NCI-H2081 treated with DMSO at 0.1 percent for 48 hours (cell line): ENCODE measurements at places on chromosomes 4 and X.
A peak's percentile ranks its signal among the peaks of the same experiment; 100 is the strongest.

DNA sequence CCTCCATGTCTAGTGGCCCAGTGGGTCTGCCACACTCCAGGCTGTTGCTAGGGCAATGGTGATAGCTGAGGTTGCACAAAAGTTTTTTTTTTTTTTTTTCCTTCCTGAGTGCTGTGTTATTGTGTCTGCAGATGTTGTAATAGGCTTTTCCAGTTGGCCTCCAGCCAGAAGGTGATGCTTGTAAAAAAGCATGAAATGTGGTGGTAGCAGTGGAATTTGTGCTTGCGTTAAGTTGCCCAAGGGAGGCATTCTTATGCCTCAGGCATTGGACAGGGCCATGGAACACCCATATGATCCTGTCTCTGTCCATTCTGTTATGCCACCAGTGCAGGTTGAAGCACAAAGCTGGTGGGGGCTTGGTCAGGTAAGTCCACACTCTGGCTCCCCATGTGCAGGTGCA, 660.5 kb upstream of the SPANXN1 start:
- no peak for DNase-seq

DNA sequence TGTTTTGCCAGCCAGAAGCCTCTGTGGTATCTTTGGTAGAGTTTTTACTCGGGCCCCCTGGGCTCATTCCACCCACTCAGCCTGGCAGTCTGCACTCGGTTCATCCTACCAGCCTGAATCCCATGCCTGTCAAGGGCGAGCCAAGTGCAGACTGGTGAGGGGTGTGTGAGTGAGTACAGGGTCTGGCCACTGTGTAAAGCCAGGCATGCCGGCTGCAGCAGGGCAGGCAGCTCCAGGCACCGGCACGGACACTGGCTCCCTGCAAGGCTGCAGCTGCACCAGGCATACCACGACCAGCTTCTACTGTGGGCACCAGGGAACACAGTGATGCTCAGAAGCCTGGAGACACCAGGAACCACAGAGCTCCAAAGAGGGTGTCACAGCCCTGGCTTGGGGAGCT, 194.0 kb upstream of the GALNT7 start:
- no peak for DNase-seq

GRCh38 chr4:75924309-75924827, 16.4 kb downstream of the NAAA start:
- DNase-seq = peak; percentile 59

DNA sequence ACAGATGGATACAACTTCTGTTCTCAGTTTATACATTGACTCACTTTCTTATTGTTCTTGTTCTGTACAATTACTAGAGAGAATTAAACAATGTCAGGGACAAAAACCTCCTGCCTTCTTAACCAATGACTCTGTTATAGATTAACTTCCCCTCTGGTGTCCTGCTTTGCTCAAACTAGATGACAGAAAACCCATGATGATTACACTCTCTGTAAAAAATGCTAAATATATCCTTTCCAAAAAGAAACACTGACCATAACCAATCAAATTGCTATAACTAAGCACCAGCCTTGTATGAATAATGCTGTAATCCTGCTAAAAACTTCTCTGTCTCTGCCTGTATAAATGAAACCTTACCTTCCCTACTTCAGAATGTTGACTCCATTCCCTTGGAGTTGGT, 29.8 kb upstream of the IL13RA2 start:
- DNase-seq = no peak

GRCh38 chr4:111943796-111944203, 201.5 kb upstream of the FAM241A start:
- peak; percentile 1 for DNase-seq

GRCh38 chr4:138959097-138959815, 56.3 kb upstream of the NOCT start:
- DNase-seq = no peak

DNA sequence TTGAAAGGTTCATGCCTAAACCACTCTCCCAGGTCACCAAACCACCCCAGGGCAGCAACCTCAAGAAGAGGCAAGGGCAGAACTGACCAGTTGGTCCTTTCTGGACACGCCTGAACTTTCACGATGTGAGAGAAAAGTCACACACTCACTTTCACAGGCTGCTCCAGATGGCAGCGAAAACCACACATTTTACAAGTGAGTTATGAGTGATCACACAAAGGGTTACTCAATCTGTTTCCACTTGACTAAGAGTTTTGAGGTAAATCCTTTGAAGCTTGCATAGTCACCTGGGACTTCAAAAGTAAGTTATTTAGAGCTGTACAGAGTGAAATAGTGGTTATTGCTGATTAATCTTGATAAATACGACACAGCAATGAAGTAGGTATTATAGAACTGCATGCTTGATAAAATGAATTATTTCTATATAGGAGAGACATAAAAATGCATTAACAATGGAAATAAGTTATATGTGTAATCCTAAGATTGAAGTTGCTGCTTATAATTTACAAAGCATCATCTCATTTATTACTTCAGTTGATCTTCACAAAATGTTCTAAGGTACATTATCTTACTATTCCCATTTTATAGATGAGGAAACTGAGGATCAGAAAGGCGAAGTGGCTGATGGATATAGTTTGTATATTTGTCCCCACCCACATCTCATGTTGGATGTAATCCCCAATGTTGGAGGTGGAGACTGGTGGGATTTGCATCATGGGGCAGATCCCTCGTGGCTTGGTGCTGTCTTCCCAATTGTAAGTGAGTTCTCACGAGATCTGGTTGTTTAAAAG, 103.0 kb upstream of the KLF3 start:
- DNase-seq = no peak

- no peak for DNase-seq
Observed at GRCh38 chrX:109336141-109336540, 145.7 kb downstream of the GUCY2F start.

DNA sequence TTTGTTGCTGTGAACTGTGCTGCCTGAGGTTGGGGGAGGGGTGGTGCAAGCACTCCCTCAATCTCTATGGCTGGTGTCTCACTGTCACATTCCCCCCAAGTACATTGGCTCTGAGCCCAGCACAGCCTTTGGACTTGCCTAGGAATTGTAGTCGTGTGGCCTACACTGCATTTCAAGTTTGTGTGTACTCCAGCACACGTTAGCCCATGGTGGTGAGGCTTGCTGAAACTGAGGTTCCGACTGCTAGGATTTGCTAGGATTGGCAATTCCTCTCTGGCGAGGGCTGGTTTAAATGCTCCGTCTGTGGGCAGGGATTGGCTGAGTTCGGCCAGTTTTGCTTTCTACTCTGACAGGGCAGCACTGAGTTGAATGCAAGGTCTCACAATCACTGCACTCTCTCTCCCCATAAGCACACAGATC, 121.7 kb upstream of the CXXC4 start:
- no peak for DNase-seq

GRCh38 chr4:128846063-128846462, 36.6 kb downstream of the JADE1 start:
- no peak for DNase-seq

- DNase-seq = no peak
Observed at GRCh38 chrX:44596277-44596676, 53.6 kb upstream of the FUNDC1 start.

- no peak for DNase-seq
Observed at GRCh38 chr4:122814426-122814825, 12.2 kb upstream of the FGF2 start.

GRCh38 chr4:100826808-100827548, 309.2 kb upstream of the EMCN start:
- DNase-seq = no peak

DNA sequence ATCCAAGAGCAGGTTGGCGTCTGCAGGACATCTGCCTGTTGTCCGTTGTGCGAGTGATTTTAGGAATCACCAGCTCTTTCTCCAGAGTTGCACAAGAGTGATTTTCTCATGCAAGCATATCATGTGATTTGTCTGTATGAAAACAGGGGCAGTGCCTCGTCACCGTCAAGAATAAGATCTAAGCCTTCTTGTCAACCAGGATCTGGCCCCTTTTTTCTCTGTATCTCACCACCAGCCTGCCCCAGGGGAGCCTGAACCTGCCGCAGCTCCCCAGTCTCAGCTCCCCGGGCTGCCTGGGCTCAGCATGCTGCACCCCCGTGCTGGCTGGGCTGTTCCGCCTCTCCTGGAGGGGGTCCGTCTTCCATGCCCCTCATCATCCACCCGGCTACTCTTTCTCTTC, 90.5 kb downstream of the STOX2 start:
- DNase-seq = no peak

- no peak for DNase-seq
Observed at GRCh38 chr4:76782837-76783236, 115.1 kb downstream of the SOWAHB start.

- DNase-seq = no peak
Observed at GRCh38 chr4:137707626-137708025, 175.3 kb upstream of the PCDH18 start.

- no peak for DNase-seq
Observed at GRCh38 chrX:71618303-71618721, at the start of gene CXCR3. CXCR3 (minus strand) TSS chrX:71618511; CDS start chrX:71618449, 62 bp downstream.

DNA sequence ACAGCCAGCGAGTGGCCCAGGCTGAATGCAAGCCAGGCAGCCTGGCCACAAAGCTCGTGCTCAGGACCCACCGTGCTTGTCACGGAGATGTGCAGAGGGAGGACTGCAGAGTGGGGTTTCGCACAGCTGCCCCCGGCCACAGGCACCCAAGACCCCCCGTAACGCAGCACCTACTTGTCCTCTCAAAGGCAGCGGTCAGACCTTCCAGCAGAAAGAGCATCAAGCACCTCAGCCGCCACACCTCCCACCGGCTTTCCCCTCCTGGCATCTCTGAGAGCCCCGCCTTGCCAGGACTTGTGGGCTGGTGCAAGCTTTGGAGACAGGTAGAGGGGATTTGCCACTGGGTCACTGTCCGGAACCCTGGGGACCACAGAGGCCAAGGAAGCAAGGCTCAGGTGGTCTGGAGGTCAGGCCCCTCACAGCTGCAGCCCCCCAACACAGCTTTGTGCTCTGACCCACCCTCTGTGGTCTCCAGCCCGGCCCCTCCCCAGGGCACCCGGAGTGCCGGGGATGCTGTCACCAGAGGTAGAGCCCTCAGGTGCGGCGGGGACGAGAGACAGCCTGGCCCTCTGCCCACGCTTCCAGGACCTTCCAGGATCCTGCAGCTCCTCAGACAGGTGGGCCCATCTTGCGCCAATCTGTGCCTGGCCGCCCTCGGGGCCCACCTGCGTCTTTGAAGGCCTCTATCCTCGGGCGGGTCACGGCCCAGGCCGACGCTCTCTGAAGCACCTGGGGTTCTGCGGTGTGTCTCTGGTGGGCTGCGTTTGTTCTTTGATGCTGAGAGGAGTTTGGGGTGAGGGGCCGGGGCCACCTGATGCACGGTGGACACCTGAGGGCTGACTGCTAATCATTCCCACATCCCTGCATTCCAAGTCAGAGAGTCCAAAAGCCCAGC, 34.4 kb upstream of the HMX1 start:
- DNase-seq = no peak

DNA sequence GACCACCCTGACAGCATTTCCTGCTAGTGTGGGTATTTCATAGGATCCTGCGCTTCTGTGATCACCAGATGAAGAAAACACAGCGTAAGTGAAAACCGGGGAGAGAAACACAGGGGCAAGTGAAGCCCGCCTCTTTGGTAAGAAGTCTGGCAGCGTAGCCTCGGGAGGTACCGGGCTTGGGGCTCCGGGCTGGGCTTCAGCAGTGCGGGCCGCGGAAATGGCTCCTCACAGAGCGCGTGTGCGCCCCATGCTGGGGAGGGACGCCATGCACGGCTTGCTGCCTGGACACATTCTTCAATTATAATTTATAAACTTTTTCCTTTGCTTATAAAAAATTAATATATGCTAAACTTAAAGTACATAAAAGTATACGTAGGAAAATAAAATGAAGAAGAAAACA, 151.5 kb downstream of the AFAP1 start:
- DNase-seq = no peak

DNA sequence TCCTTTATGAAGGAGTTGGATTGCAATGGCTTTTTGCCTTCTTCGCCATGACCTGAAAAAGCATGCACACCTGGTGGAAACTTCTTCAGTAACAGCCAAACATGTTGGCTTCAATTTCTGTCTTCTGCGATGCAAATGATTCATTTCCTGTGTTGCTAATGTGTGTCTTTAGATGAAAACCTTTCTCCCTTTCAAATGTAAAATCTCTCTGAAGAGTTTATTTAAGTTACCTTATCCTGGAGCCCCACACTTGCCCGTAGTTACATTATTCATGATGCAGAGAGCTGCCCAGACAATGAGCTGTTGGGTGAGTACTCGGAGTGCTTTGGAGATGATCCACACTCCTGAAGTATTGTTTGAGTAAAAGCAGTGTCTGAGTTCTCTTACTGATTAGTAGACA, 1100.9 kb downstream of the RPA4 start:
- no peak for DNase-seq

DNA sequence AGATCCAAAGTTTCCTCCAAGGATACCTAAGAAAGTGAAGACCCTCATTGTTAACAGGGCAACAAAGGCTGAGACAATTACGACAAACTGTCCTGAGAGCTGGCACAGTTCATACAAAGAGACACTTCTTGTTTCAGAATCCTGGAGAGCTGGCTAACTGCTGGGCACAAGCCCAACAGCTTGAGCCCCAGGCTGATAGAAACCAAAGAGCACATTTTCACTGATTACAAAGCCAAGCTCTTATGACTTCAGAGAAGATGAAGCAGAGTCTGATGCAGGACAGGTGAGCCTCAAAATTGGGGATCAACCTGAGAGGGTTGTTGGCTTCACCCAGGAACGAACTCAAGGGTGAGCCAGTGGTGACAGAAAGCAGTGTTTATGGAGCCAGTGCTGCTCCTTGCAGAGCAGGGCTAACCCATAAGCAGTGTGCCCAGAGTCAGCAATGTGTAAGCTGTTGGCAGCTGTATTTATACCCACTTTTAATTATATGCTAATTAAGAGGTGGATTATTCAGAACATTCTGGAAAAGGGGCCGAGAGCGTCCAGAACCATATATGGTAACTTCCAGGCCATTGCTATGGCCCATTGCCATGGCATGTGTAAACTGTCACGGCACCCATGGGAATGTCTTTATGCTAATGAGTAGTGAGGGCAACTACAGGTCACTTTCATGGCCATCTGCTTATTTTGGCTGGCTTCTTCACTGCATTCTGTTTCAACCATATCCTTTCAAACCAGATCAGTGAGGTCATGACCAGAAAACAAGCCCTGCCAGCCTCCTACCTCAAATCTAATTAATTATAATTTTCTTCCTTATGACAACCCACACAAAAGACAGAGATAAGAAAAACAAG, 183.7 kb downstream of the EVC2 start:
- DNase-seq = no peak

- no peak for DNase-seq
Observed at GRCh38 chr4:145565328-145565727, 53.9 kb upstream of the MMAA start.

DNA sequence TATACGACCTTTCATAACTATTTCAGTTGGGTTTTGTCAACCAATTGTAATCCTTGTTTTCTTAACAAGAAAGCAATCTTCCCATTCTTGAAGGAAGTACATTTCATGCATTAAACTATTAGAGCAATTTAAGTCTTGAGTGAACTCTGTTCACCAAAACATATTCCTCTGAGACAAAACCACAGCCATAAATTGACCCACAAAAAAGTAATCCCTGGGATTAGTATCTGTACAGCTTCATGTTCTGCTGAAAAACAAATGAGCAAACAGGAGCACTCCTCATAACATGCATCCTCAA, 207.0 kb upstream of the PDE5A start:
- no peak for DNase-seq

- DNase-seq = no peak
Observed at GRCh38 chr4:137644201-137644600, 111.9 kb upstream of the PCDH18 start.
